ENCODE measurements at places on chromosomes 11 and 22. TPM values are rescaled to one million over a fixed set of nuclear protein-coding genes. Genes with fewer than 3 reads are reported as not detected.

DNA sequence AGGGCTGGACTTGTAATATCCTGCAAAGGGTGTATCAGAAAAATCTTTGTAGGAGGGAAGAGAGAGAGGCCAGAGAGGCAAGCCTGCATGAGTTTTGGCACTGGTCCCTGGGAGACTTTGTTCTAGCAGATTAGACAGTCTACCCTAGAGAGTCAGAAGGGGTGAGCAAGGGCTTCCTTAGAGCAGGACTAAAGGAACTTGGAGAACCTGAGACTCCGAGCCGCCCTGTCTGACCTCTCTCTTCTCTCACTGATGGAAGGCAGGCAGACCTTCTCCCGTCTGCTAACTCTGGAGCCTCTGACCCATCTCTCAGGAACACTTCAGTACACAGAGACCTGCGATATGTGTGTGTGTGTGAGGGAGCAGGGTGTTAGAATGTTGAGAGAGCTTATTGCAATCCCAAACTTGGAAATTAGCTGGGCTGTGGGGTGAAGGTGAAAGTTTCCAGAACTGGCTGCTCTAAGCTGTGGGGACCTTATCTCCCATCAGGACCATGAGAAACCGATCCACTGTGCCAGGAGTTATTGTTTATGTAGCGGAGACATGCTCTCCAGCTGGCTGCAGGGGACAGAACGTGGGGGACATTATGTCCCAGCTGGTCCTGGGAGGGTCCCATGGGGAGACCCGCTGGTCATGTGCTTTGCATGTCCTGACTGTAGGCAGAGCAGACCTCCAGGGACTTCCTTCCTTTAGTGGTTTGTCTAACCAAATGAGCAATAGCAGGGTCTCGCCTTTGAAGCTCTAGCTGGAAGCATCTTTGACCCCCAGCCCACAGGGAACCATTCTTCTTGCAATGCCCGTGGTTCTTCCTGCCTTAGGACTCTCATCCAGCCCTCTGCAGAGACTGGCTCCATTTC lies 51.1 kb downstream of the TIMP3 start:
- no peak for DNase-seq

DNA sequence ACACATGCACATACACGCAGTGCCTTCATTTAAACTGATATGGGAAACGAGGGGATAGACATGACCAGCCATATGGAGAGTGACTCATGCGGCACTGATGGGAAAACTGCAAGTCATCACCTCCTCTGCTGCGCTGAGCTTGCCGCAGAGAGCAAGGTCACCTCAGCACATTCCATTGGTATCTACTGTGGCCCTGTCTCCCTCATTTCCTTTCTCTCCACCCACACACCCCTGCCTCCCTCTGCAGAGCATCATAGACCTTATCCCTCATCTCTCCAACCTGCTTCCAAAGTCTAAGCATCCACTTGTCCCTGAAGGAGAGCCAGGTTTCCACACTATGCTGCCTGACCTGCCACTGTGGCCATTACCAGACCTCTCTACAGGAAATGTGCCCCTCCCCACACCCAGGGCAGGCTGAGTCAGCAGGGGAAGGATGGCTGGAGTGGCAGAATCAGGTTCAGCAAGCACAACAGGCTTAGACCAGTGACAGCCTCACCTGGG lies 116.9 kb upstream of the SNX19 start:
- DNase-seq = peak; percentile 94

GRCh38 chr11:17933708-17934107 lies 79.1 kb downstream of the SERGEF start:
- DNase-seq = no peak

TMEM151A gene
- total RNA-seq = 0.39 TPM

DNA sequence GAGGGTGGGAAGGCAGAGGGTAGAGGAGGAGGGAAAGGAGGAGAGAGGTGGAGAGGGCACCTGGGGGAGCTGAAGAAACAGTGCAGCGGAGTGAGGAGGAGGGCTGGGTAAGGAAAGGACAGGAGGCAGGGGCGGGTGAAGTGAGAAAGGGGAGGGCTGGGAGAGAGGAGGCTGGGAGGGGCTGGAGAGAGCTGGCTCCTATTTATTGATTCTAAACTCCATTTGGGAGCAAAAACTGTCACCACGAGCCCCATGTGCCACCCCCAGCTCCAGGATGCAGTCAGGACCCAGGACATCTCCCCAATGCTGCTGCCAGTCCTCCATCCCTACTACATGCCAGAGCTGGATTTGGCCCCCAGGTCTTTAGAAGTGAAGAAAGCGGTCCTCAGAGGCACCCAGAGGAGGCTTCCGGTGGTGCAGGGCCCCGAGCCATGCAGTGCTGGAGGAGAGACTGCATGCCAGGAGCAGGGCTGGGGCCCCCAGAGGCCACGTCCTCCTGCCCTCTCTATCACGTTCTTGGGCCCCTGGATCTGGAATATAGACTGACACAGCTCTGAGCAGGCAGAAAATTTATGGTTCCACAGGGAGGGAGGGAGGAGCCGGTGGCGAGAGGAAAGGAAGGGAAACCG lies 53.7 kb downstream of the SLC22A12 start:
- DNase-seq = no peak

NXPE4 gene
- total RNA-seq = not detected
